Activated naive CD8-positive, alpha-beta T cell treated with anti-CD3 and anti-CD28 coated beads for 36 hours (primary cell): ENCODE measurements at places on chromosomes 4 and X. TPM values are rescaled to one million over a fixed set of nuclear protein-coding genes. Genes with fewer than 3 reads are reported as not detected.

DNA sequence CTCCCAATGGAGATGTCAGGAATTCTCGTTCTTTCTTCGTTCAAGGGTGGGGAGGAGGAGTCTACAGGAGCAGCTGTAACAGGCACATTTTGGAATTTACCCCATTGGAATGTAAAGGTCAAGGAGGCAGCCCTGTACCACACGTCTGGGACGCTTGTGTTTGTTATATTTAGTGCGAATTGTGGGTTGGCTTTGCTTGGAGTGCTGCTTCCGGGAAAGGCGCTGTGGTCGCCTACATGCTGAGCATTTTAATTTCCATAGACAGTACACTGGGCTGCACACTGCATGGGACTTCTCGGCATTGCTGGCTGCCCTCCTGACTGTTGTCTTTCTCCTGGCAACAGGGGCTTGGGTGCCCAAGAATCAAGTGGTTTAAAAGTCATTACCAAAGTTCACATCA, 12.8 kb downstream of the GYG2 start:
- H3K4me1 ChIP-seq: no peaks in the 10 kb centered on the region
- peaks cover 2% of the 10 kb centered on the region for H3K36me3 ChIP-seq
- H3K4me3 ChIP-seq: no peak overlapping the region
- H3K27ac ChIP-seq: no peak overlapping the region
- no peak for DNase-seq
- H3K27me3 ChIP-seq: peaks cover 9% of the 10 kb centered on the region

SUPT20HL2 gene
- not detected for total RNA-seq

DNA sequence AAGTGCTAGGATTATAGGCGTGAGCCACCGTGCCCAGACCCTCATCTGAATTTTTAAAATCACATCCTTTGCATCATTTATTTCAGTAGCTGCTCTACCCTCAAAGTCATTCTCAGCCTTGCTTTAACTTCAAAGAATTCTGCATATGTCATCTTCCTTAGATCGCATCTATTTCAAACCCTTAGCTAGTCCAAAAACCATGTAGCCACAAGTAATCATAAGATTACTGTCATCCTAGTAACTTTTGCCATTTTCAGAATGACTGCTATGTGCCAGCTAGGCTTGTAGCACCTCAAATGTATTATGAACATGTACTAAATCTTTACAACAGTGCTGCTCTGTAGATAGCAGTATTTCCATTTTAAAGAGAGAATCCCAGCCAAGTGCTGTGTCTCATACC, 45.5 kb upstream of the KLF3 start:
- no peak overlapping the region for H3K27ac ChIP-seq
- H3K4me3 ChIP-seq: no peak overlapping the region
- H3K4me1 ChIP-seq: peaks cover 16% of the 10 kb centered on the region

CENPI gene
- 14.4 TPM for total RNA-seq
